ENCODE measurements at places on chromosomes 1 and 21. TPM values are rescaled to one million over a fixed set of nuclear protein-coding genes. Genes with fewer than 3 reads are reported as not detected.

TRNP1 gene
- total RNA-seq = 11.9 TPM

HDGF gene
- total RNA-seq = 182 TPM

TIPRL gene
- total RNA-seq = 35.2 TPM

NDUFV3 gene
- total RNA-seq = 58.7 TPM

SLC30A10 gene
- total RNA-seq = not detected

KRTAP19-1 gene
- not detected for total RNA-seq

C21orf58 gene
- total RNA-seq = 1.4 TPM

TTC22 gene
- not detected for total RNA-seq

PPM1J gene
- total RNA-seq = 9.3 TPM

SH3BGR gene
- total RNA-seq = 94.0 TPM

DNA sequence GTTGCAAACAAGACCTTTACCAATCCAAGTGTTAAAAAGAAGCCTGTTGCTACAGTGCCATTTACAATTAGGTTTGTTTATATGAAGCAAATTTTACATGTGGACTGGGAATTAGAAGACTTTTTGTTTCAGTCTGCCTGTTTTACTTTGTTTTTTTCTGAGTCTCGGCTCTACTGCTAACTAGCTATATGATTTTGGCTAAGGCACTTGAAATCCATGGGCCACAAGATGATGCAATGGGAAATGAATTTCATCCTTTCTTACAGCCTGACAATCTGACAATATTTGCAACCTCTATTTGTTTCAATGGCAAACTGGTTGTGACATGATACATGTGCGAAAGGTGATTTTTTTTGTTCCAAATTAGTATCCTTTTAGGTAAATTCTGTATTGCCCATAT is 3.7 kb upstream of the PEX11B start:
- peaks cover 37% of the 10 kb centered on the region for H3K4me1 ChIP-seq
- H3K36me3 ChIP-seq = no peaks in the 10 kb centered on the region
- no peak overlapping the region for H3K4me3 ChIP-seq

DNA sequence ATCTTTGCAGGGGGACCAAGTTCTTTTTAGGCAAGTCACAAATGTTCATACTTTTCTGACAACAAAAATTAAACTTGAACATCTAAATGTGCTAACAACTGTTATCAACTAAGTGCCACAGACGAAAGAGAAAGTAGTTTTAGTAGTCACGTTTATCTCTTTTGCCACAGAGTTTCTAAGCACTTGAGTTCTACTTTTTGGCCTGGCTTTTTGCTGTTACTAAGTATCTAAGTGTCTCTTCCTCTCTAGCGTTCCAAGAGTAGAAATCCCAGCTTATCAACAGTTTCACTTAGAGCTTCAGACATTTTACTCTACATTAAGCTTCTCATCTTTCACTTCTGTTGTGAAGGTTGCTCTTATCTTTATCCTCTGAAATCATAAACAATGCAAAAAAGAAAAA is 34.2 kb downstream of the GATAD2B start:
- no peak overlapping the region for H3K27ac ChIP-seq
- DNase-seq = no peak
- no peak overlapping the region for H3K4me3 ChIP-seq
- peaks cover 29% of the 10 kb centered on the region for H3K4me1 ChIP-seq

DNA sequence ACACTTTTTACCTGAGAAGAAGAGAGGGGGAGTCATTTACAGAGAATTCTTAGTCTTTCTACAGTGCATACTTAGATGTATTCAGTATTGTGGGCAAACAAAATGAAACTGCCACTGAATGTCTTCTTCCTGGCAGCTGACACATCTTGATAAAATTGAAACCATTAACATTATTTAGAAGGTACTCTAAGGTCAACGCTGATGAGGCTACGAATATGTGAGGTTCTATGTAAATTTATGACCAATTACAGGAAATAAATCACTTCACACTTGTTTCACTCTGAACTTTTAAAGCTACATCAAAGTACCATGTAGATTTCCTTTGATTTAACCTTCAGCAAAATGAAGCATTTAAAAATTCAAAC is 51.3 kb upstream of the GFI1 start:
- H3K36me3 ChIP-seq = no peaks in the 10 kb centered on the region
- no peak overlapping the region for H3K27ac ChIP-seq
- no peak for DNase-seq
- no peak overlapping the region for H3K4me3 ChIP-seq
- H3K4me1 ChIP-seq = peaks cover 5% of the 10 kb centered on the region

DNA sequence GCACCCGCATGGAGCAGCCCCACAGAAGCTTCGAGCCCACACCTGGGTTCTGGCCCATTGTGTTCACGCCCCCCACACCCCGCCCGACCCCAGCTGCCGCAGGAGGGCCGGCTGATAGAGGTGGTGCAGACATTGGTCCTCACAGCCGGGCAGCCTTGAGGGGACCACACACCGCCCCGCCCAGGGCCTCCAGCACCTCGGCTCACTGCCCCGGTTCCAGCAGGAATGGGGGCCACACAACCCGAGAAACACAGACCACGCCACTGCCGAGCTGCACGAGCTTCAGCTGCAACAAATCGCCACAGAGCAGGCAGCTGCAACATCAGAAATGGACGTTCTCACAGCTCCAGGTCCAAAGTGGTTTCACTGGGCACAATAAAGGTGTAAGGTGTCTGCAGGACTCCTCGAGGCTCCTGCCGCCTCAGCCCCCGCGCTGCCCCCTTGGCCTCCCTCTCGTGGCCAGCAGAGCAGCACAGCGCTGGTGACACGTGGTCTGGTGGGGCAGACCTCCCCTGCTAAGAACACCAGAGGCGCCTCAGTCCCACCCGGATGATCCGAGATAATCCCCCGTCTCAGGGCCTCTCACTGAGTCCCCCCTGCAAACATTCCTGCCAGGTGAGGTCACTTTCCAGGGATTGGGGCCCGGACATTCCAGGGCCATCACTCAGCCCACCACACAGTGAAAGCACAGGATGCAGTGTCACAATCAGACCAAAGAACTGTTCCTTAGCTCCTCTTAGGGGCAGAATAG is 62.3 kb upstream of the ADARB1 start:
- no peaks in the 10 kb centered on the region for H3K27me3 ChIP-seq
- peaks cover 4% of the 10 kb centered on the region for H3K4me1 ChIP-seq
- no peaks in the 10 kb centered on the region for H3K36me3 ChIP-seq

GRCh38 chr1:204134103-204134502 is 17.7 kb downstream of the ETNK2 start:
- no peak overlapping the region for H3K27ac ChIP-seq
- H3K27me3 ChIP-seq = no peaks in the 10 kb centered on the region
- no peak for DNase-seq
- H3K36me3 ChIP-seq = peaks cover 8% of the 10 kb centered on the region

GRCh38 chr1:220887202-220887519 is 7.9 kb downstream of the HLX start:
- H3K27ac ChIP-seq = no peak overlapping the region
- no peak overlapping the region for H3K4me3 ChIP-seq
- no peak for DNase-seq
- peaks cover 44% of the 10 kb centered on the region for H3K36me3 ChIP-seq
- H3K4me1 ChIP-seq = peaks cover 8% of the 10 kb centered on the region
- H3K27me3 ChIP-seq = peaks cover 57% of the 10 kb centered on the region

- H3K4me3 ChIP-seq = no peak overlapping the region
- no peak for DNase-seq
- no peaks in the 10 kb centered on the region for H3K27me3 ChIP-seq
- no peaks in the 10 kb centered on the region for H3K4me1 ChIP-seq
- H3K27ac ChIP-seq = no peak overlapping the region
These were observed 447.2 kb upstream of the NR5A2 start for GRCh38 chr1:199580300-199580699.

DNA sequence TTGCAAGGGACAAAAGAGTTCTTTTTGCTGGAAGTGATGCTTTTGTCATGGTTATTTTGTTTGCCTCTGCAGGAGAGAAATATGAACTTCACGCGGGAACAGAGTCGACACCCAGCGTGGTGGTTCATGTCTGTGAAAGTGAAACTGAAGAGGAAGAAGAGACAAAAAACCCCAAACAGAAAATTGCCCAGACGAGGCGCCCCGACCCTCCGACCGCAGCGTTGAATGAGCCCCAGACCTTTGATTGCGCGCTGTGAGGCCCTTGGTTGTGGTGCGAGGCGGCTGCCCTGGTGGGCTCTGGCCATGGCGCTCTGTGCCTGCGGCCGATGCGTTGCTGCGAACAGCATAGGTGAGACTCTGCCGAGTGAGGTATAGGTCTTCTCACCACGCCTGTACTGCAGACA is 20.9 kb upstream of the NCMAP start:
- H3K27ac ChIP-seq = no peak overlapping the region
- H3K36me3 ChIP-seq = no peaks in the 10 kb centered on the region
- no peak overlapping the region for H3K4me3 ChIP-seq
- no peak for DNase-seq

DNA sequence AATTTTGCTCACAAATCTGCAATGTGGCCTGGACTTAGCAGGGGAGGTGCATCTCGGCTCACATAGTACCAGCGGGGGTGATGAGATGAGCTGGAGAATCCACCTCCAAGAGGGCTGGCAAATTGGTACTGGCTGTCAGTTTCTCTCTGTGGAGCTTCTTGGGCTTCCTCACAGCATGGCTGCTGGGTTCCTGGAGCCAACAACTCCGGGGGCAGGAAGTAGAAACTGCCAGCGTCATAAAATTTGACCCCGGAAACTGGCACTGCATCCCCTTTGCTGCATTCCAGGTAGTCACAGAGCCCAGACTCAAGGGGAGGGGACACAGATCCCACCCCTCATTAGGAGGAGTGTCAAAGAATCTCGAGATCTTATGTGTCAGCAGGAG is 17.0 kb upstream of the TNFRSF1B start:
- H3K27ac ChIP-seq = no peak overlapping the region
- H3K27me3 ChIP-seq = no peaks in the 10 kb centered on the region
- DNase-seq = no peak
- H3K4me3 ChIP-seq = no peak overlapping the region
- peaks cover 73% of the 10 kb centered on the region for H3K4me1 ChIP-seq
- no peaks in the 10 kb centered on the region for H3K36me3 ChIP-seq

- H3K4me3 ChIP-seq = no peak overlapping the region
- no peaks in the 10 kb centered on the region for H3K27me3 ChIP-seq
- no peaks in the 10 kb centered on the region for H3K4me1 ChIP-seq
- no peaks in the 10 kb centered on the region for H3K36me3 ChIP-seq
- no peak for DNase-seq
These were observed 12.2 kb downstream of the NGF start for GRCh38 chr1:115325874-115326273.

GRCh38 chr1:63623952-63624351 is 30.7 kb downstream of the PGM1 start:
- peaks cover 55% of the 10 kb centered on the region for H3K4me1 ChIP-seq
- no peaks in the 10 kb centered on the region for H3K27me3 ChIP-seq
- peak overlapping the region; percentile 34 for H3K27ac ChIP-seq
- DNase-seq = no peak

DNA sequence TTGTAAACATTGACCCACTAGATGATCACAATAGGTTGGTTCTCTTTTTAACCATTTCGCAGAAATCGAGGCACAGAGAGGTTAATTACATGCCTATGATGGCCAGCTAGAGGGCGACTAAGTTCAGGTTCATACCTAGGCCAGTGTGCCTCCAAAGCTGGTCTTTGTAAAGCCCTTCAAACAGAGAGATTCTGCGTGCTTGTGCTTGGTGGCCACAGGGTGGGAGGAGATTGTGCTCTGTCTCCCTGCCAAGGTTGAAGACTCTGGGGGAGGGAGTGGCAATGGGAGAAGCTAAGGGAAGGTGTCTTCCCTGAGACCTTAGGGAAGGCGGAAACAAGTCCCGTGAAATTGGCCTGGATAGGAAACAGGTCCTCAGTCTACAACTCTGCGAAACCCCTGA is 59.1 kb upstream of the RBM15 start:
- no peaks in the 10 kb centered on the region for H3K36me3 ChIP-seq
- no peaks in the 10 kb centered on the region for H3K27me3 ChIP-seq
- no peak for DNase-seq

DNA sequence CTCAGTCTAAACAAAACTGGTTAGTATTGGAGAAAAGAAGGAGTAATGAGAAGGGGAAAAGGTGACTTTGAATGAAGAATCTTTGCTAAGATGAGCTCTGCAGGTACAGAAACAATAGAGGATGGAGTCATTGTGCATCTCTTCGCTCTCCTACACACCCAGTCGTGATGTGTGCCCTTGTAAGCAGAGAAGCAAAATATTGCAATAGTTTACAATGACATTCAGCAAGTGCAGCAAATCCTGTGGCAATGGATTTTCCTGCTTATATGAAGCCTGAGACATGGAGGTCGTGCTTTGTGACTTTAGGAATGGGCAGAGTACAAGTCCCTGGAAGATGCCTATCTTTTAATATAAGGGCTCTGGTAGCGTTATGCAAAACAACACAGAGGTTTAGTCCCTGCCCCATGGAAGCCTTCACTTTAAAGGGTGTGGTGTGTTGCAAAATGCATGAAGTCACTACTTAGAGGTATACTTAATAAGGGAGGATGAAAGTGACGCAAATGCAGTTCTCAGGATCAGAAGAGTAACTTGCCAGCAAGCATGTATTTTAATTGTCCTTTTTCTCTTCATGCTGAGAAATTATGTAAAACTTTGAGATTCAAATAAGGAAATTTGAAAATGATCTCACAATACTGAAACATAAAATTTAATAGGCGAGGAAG is 88.0 kb upstream of the IVNS1ABP start:
- H3K4me3 ChIP-seq = no peak overlapping the region
- no peaks in the 10 kb centered on the region for H3K36me3 ChIP-seq
- DNase-seq = no peak
- H3K27ac ChIP-seq = no peak overlapping the region

DNA sequence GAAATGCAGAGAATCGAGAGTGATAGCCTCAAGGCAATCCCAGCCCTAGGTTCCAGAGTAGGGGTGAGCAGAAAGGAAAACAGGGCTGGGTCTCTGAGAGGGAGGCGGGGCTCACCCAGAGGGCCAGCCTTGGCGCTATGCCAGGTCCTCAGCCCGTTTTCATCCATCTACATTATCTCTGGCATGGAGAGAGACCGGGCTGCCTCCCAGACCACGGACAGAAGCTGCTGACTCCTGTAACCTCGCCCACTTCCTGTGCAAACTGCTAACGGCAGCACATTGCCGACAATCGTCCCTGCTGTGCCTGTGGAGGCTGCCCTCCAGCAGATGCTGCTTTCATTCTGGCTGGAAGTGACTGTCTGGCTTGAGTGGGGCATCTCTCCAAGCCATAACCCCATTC is 569.1 kb downstream of the NPHP4 start:
- H3K27ac ChIP-seq = no peak overlapping the region
- no peak for DNase-seq
- H3K4me3 ChIP-seq = no peak overlapping the region
- no peaks in the 10 kb centered on the region for H3K4me1 ChIP-seq
- H3K36me3 ChIP-seq = no peaks in the 10 kb centered on the region

Measured in heart right ventricle (tissue), 16 donors.